Fibroblast of lung (primary cell): ENCODE measurements at places on chromosomes 3 and 15.

DNA sequence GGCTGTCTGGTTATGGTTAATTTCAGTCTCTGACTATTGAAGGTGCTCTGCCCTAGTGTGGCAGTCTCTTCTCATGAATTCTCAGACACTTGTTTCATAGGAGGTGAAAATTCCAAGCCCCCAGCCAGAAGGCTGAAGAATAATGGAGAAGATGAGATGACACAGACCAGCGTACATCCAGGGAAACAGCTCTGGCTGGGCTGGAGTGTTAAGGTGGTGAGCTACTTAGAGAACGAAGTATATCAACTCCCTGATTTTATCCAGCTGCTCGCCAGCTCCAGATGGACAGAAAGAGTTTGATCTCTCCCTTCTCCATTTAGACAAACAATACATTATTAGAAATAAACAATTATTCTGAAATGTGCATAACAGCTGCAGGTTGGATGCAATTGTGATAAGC lies 494.5 kb upstream of the RGMA start:
- no peak for DNase-seq

DNA sequence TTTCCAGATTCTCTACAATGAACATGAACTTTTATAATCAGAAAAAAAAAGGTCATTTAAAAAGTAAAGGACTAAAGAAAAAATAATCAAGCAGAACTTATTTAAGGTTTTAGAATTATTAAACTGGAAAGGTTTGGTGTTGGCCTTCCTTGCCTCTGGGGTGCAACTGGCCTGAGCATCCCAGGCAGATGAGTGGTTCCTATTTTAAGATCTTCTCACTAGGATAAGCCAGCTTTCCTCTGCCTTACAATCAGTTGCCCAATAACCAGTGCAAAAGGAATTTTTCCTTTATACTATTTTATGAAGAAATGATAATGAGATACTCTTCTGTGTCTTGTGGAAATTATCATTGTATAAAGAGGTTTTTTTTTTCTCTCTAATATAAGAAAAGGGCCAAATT lies 56.6 kb downstream of the SEC22A start:
- no peak for DNase-seq

- DNase-seq, result no peak
Observed at GRCh38 chr3:140388202-140388922, 289.5 kb upstream of the TRIM42 start.

- peak; percentile 19 for DNase-seq
Observed at GRCh38 chr3:104951426-104951825, 415.3 kb upstream of the ALCAM start.

GRCh38 chr3:172616031-172616461 lies 92.8 kb upstream of the TNFSF10 start:
- peak; percentile 30 for DNase-seq

GRCh38 chr3:26259176-26259575 lies 363.4 kb upstream of the LRRC3B start:
- DNase-seq, result no peak

DNA sequence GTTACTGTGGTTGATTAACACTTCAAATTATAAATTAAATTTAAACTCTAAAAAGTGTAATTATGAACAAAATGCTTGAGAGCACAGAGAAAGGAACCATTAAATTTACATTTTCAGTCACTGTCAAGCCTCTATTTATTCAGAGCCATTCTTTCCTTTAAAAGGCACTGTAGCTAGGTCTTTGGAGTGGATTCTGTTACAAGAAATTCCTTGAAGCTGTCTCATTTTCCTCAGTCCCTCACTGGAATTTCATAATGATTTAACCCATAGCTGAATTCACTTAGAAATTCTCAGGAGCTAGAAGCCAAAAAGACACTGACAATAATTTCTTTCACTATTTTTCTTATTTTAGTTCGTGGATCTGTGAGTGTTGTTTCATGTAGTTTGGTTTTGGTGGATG lies 81.2 kb upstream of the TCF12 start:
- DNase-seq, result peak; percentile 11

GRCh38 chr3:108301695-108302404 lies 5.5 kb downstream of the HHLA2 start:
- peak; percentile 14 for DNase-seq

DNA sequence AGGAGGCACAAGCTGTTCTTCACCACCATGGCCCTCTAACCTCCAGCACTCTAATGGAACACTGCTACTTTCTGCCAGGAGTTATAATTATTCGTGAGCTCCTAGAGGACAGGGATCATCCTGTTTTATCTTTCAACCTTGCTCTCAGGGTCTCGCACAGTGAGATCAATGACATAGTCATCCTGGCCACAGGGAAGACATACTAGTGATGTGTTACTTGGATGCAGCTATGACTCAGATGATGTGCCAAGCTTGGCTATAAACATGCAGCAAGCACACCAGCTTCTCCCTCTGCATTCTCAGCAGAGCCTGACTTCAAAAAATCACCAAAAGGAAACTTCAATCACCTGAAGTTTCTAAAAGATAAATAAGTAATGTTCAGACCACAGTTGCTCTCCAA lies 203.8 kb upstream of the HES1 start:
- DNase-seq, result no peak

DNA sequence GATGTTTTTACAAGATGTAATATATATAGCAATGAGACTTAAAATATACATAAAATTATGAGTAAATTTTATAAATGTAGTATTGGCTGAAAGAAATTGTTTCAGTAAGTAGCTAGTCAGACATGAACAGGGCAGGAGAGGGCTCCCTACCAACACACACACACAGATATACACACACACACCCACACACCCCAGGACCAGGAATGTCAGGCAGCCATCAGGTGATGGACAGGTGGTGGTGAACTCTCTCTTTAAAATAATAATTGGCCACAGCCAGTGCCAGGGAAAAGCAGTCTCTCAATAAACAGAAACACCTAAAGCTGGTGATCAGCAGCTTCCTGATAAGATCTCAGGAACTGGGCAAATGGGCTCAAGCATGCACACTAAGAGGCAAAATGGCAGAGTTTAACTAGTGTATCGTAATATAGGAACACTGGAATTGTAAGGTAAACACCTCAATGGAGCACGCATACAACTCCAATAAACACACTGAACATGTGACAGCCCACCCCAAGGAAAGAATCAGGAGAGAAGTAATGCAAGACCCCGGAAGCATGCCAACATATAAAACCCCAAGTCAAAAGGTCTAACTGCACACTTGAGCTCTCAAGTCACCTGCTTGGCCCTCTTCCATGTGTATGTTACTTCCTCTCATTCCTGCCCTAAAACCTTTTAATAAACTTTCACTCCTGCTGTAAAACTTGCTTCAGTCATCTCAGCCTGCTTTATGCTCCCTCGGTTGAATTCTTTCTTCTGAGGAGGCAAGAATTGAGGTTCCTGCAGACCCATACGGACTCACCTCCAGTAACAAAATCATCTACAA lies 1034.1 kb upstream of the SEMA6D start:
- no peak for DNase-seq
